SJCRH30 (cell line): ENCODE measurements at places on chromosomes 6 and 20.

GRCh38 chr6:44733126-44733525 is 345.6 kb downstream of the CDC5L start:
- DNase-seq: no peak

DNA sequence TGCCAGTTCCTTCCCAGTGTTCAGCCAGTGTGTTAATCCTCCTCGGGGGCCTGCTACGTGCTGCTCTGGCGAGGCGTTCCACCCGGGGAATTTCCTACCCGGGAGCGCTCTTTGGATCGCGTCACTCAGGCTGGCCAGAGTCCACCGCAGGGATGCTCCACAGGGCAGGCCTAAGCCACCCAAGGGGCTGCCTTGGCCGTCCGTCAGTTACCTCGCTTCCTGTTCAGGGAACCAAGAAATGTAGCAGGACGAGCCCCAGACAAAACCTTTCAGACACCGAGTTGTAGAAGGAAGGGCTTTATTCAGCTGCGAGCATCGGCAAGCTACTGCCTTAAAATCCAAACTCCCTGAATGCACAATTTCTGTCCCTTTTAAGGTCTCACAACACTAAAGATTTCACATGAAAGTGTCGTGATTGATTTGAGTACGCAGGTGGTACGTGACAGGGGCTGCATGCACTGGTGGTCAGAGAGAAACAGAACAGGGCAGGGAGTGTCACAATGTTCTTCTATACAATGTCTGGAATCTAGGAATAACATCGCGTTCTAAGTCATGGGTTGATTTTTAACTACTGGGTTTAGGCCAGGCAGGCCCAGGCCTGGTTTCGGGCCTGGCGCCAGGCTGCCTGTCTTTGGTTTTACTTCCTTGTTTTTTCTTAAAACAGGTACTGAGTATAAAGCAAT is 15.7 kb upstream of the POU5F1 start:
- peak; percentile 89 for DNase-seq

DNA sequence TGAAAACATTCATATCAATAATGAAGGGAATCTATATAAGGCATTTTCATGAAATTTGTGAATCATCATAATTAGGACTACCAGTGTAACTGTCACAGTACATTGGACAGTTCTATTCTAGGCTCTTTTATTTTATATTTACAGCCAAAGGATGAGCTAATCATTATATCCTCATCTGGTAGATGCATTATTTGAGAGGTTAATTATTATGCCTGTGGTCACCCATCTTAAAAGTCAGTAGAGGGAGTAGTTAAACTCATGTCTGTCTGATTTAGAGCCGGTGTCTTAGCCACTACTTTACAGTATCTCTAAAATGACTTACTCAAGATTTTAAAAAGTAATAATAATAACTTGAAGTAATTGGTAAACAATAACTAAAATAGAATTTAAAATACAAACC is 899.3 kb upstream of the MAP3K7 start:
- DNase-seq: no peak

- DNase-seq: no peak
Measured at GRCh38 chr20:36175016-36175415, 20.5 kb downstream of the EPB41L1 start.

GRCh38 chr6:89353118-89353556 is 615 bp upstream of the UBE2J1 start:
- DNase-seq: no peak

- DNase-seq: no peak
Measured at GRCh38 chr6:10099529-10100140, 315.2 kb downstream of the TFAP2A start.

DNA sequence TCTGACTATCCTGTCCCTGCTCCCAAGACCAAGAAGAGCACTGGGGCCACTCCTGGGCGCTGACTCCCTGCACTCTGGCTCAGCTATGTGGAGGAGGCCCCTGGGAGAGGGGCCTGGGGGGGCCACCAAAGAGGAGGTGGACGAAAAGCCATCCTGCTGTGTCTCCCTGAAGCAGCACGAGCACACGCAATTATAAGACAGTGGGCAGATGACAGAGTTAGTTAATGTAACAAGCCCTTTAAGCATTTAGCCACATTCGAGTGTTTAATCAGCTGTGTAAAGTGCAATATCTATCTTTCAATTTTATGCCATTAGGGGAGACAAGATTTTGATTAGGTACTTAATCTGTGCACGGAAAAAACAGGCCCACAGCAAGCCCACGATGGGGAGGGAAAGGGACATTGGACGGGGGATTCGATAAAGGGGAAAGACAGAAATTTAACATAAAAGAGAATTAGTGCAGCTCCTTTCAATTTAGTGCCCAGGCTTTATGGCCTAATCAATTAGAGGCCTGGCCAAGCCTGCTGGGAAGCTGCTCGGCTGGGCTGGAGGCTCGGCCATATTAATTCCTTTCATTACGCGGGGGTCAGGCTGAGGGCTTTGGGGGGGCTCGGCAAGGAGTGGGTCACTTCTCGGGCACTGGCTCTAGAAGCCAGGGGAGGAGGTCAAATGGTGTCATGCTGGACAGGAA is 286.2 kb downstream of the DHX35 start:
- DNase-seq: no peak

- DNase-seq: peak; percentile 64
Measured at GRCh38 chr6:30821862-30822784, 62.2 kb upstream of the DDR1 start.

DNA sequence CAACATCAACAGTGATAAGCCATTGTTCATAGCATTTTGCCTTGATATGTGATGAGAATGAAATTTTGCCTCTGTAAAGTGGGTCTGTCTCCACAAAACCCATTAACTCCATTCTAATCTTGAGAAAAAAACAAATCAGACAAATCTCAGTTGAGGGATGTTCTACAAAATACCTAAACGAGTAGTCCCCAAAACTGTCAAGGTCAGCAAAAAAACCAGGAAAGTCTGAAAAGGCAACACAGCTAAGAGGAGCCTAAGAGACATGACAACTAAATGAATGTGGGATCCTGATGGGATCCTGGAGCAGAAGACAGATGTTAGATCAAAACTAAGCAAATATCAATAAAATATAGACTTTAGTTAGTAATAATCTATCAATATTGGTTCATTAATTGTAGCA is 431.6 kb upstream of the SPTLC3 start:
- DNase-seq: no peak

- DNase-seq: no peak
Measured at GRCh38 chr20:42102000-42102399, 483.8 kb upstream of the CHD6 start.

- DNase-seq: no peak
Measured at GRCh38 chr20:48098866-48099265, 313.6 kb upstream of the SULF2 start.
